Left renal cortex interstitium (tissue), 4 donors: ENCODE measurements at places on chromosomes 2 and 18.

DNA sequence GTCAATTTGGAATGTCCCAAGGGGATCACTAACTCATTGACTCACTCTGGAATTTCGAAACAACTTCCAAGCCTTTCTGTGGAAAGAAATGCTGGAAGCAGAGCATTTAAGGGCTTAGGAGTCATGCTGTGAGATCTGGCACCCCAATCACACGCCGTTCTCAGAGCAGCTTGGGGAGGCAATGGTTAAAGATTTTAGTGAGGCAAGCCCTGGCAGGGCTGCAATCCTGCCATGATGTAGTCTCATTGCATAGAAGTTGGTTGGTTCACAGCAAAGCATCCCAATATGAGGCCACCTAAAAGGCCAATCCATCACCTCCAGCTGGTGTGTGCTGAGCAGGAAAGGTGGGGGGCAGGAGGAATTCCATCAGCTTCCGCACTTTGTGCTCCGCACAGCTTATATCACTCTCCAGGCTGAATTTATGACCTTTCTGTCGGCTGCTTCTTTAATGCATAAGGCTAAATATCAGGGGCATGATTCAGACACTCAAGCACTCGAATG lies 1043.9 kb upstream of the POU3F3 start:
- DNase-seq = no peak

GRCh38 chr2:201580486-201580885 lies 62.8 kb downstream of the TMEM237 start:
- DNase-seq = no peak

GRCh38 chr2:130820279-130820861 lies 16.3 kb upstream of the ARHGEF4 start:
- DNase-seq = no peak

GRCh38 chr18:13387855-13388548 lies 169.4 kb downstream of the LDLRAD4 start:
- no peak for DNase-seq

GRCh38 chr2:84914334-84914733 lies 8.9 kb downstream of the TMSB10 start:
- DNase-seq = no peak
